ENCODE measurements at places on chromosomes 6 and 20.

DNA sequence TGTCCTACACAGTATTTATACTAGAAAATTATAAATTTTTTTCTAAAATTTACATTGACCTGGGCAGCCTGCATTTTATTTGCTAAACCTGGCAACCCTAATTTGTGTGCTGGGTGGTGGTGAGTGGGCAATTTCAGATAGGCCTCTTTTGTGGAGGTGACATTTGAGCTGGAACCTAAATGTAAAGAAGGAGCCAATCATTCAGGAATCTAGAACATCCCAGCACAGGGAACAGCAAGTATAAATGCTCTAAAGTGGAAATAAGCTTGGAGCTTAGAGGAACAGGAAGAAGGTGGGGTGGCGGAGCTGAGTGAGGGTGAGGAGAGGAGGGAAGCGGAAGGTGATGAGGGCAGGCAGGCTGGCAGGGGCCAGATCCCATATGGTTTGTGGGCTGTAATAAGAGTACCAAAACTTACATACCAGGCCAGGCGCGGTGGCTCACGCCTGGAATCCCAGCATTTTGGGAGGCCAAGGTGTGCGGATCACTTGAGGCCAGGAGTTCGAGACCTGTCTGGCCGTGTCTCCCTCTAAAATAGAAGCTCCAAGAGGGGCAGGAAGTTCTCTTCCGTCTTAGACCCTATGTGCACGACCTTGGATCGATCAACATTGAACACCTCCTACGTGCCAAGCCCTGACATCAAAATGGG, 549 bp upstream of the CSE1L start:
- DNase-seq, result no peak

DNA sequence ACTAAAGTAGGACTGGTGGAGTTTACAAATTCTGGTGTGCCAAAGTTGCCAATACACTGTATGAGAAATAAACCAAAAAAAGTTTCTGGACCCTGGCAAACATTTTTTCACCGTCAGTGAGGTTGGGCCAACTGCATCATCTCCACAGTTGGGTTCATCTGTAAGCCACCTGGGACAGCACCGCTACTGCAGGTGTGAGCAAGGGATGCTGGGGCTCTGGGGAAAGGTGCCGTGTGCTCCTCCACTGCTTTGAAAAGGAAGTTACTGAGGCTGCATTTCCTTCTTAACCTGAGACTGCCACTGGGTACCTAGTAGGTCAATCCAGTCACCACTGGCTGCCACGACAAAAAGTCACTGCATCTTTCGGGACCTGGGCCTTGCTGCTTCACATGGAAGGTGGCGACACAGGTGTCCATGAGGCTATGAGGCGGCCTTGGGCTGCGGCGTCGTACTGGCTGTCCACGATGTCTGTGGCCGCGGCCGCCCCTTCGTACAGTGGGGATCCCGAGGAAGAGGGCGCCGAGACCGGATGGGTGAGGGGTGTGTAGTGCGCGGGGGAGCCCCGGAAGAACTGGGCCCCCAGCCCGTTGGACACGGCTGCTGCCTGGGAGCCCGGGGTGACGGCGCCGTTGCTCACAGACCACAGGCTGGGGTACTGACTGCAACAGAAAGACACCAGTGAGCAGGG, 9.6 kb downstream of the TBXT start:
- DNase-seq, result no peak

GRCh38 chr6:52516269-52516668, 60.6 kb downstream of the TRAM2 start:
- no peak for DNase-seq

DNA sequence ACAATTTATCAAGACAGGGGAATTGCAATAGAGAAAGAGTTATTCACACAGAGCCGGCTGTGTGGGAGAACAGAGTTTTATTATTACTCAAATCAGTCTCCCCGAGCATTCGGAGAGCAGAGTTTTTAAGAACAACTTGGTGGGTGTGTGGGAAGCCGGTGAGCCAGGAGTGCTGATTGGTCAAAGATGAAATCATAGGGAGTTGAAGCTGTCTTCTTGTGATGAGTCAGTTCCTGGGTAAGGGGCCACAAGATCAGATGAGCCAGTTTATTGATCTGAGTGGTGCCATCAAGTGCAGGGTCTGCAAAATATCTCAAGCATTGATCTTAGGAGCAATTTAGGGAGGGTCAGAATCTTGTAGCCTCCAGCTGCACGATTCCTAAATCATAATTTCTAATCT, 50.0 kb upstream of the ECI2 start:
- no peak for DNase-seq

DNA sequence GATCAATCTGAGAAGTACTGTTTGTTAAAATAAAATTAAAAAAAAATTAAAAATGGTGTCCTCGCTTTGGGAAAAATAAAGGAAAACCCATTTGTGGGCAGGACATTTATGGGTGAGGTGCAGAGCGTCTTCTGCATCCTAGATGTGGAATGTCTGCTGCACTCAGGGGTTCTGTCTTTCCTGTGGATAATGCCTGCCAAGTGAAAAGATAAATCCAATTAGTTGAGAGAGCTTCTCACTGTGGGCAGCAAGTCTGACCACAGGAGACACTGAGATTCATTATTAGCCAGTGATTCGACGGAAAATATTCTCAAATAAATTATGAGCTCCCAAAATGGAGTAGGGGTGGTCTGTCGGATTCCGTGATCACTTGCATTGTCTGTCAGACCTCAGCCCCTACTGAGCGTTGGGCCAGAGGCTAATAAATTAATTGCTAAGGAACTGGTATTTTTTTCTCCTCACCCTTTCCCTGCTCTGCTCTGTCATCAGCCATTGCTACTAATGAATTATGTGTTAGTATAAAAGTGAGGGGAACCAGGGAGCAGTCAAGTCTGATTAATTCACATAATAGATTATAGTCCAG, 10.0 kb downstream of the GMPR start:
- no peak for DNase-seq

DNA sequence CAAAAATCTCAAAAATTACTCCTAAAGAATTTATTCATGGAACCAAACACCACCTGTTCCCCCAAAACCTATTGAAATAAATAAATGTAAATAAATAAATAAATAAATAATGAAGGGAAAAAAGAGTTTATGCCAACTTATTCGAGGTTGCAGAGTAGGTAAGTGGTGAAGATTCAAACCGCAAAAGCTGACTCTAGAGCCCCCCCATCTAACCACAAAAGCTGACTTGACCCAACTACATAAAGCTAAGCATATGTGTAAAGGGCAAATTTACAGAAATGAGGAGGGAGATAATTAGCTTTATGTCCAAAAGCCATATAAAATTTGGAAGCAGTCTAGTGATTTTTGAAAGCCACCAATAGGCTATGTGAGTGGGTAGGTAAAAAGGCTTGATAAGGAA, 486.9 kb downstream of the PKHD1 start:
- DNase-seq, result no peak

- no peak for DNase-seq
Measured at GRCh38 chr6:3876101-3876500, 26.9 kb downstream of the FAM50B start.

DNA sequence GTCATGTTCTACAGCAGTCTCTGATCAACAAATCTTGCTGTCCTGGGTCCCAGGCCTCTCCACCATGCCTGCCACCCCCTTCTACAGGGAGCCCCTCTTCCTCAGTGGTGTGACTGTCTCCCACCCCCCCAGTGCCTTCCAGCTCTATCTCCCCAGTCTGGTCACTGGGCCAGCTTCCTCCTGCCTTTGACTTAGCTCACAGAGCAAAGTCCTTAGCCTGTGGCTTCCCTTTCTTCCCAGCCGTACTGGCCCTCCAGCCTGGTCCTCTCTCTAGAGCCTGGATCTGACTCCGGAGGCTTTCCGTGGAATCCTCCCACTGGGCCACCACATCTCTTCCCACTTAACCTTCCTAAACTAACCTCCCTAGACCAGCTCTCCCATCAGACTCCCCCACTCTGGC, 17.0 kb downstream of the MAPK13 start:
- no peak for DNase-seq

GRCh38 chr6:45923831-45924391, 91.7 kb downstream of the CLIC5 start:
- peak; percentile 43 for DNase-seq

DNA sequence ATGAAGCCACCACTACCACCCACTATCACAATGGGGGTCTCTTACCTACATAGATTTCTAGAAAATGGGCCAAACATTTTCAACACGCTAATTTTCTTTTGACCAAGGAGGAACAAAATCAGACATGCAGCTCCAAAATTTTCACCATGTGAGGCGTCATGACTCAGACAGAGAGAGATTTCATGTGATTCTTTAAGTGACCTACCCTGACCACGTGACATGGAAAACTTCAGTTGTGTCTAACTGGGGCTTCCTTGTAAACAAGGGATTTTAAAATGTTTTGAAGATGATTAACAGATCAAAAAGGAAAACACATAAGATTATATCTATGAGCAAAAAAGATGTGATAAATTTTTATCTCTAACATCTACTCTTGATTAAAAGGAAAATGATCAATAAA, 199.2 kb downstream of the TBXT start:
- no peak for DNase-seq

DNA sequence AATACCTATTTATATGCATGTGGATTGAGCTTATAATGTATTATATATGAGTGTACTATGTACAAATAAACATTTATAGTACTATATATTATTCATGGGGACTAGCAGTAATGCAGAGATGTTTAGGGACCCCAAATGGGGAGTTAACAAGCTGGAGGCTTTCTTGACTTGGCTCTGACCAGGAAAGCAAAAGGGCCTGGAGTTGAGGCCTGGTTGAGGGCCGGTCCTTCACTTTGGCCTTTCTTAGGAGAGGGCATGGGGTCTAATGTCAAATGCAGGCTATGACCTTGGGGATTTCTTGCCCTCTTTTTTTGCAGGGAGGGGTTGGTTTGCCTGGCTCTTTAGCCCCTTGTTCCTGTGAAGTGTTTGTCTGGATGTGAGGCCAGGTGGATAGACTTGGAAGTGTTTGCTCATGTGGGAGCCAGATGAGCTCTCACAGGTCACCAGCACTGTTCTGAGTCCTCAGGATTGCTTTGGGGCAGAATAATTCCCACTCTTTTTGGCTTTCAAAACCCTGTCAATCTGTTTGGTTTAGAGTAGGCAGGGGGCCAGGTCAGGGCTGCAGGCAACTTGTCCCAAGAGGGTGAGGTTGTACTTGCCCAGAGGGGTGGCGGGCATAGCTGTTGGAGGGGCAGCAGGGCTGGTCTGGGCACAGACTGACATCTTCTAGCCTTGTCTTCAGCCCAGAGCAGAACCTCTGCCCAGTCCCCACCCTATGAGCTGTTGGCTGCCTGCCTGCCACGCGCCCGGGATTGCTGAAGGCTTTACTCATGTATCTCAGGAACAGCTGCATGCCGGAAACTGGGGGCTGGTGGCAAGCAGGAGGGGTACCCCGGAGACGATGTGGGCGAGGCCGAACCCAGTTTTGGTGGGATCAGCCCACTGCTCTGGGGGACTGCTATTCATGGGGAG, 14.6 kb downstream of the TJAP1 start:
- peak; percentile 20 for DNase-seq

DNA sequence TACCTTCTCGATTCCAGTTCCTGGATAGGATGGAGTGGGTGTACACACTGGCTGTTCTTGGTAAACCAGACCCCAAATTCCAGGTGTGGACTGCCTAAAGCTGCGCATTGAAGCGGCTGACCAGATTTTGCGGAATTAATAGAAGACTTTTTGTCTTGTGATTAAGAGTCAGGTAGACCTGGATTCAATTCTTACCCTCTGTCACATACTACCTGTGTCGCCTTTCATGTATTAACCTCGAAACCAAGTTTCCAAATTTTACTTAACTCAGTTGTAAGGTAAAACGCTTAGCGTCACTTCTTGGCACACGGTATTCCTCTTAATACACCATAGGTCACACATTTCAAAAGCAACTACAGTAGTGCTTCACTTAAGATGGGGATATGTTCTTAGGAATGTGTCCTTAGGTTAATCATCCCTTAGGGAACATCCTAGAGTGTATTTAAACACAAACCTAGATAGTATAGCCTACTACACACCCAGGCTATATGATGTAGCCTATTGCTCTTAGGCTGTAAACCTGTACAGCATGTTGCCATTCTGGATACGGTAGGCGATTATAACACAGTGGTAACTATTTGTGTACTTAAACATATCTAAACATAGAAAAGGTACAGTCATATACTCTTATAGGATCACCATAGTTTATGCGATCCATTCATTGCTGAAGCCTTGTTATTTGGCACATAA, 733 bp upstream of the GOPC start:
- DNase-seq, result no peak

DNA sequence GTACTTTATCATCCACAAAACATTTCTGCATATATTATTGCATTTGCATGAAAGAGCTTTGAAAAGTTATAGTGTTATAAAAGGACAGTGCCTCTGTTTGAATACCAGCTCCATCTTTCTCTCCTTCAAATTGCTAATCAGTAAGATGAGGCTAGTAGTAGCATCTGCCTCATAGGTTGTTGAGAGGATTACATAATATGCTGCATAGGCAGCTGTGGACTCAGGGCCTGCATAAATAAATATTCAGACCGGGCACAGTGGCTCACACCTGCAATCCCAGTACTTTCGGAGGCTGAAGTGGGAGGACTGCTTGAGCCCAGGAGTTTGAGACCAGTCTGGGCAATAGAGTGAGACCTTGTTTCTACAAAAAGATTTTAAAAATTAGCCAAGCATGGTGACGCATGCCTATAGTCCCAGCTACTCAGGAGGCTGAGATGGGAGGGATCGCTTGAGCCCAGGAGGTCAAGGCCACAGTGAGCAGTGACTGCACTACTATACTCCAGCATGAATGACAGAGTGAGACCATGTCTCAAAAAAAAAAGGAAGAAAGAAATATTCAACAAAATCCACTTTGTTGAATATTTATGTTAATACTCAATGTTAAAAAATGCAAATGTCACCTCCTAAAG, 18.3 kb upstream of the SEC63 start:
- DNase-seq, result no peak

DNA sequence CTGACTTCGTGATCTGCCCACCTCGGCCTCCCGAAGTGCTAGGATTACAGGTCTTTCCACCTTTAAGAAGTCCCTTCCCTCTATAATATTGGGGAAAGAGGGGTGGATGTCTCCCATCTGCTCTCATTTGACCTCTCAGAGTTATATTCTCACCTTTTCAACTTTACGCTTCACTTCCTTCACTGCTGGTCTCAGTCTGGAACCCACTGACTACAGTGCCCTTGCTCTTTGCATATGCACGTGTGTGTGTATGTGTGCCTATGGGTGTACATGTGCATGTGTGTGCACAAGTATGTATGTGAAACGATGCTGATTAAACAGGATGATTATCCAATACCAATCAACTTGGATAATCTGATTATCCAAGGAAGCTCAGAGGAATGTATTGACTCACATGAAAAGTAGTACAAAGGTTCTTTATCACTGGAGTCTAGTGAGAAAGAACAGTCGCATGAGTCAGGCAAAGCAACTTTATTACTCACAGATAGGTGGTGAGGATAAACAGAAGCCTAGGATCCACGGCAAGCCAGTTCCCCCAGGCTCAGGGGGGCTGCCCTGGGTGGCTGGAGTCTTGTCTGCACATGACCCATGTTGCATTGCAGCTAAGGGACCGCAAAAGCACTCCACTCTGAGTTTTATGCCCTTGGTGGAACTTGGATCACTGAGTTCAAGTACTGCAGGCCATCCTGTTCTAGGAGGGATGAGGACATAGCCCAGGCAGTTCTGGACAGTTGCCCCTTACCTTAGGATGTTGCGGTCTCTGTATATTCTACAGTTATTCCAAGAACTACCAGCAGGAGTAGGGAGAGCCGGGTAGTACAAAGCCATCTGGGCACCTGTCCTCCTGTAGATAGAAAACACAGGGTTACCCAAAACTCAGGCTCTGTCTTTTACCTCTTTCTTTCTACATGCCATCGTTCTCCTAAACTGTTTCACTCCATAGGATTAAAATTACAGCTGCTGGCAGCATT, 50.9 kb downstream of the SNRNP48 start:
- DNase-seq, result peak; percentile 57
